ENCODE measurements at places on chromosomes 2 and 18.
A peak's percentile ranks its signal among the peaks of the same experiment; 100 is the strongest.

- no peak for DNase-seq
Measured at GRCh38 chr2:112730216-112730615, 9.4 kb downstream of the NT5DC4 start.

GRCh38 chr18:14930076-14930475 is 182.1 kb downstream of the ANKRD30B start:
- DNase-seq: no peak

DNA sequence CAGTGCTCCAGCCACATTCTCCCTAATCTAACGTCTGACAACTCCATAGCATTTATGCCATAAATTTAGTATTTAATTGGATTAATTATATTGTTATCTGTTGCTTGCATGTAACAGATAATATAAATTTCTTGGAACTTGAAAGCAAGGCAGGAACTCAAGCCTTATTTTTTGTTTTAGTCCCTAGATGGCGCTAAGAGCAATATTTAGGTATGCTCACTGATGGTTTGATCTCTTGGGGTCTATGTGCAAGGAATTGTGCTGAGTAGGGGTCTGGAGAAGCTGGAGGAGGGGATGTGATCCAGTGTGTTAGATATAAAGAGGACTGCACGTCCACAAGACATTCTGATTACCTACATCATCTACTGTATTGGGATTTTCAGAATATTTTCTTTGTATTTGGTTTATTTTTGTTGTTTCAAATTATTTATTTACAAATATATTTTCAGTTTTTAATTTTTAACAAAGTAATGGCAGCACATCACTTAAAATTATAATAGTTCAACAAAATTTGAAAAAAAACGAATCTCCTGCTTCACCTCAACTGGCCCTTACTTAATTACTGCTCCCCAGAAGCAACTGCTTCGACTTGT is 32.8 kb downstream of the KATNAL2 start:
- no peak for DNase-seq

- DNase-seq: no peak
Measured at GRCh38 chr2:232870766-232871371, 805 bp downstream of the SNORC start.

- DNase-seq: no peak
Measured at GRCh38 chr18:26813043-26813442, 52.5 kb downstream of the AQP4 start.

DNA sequence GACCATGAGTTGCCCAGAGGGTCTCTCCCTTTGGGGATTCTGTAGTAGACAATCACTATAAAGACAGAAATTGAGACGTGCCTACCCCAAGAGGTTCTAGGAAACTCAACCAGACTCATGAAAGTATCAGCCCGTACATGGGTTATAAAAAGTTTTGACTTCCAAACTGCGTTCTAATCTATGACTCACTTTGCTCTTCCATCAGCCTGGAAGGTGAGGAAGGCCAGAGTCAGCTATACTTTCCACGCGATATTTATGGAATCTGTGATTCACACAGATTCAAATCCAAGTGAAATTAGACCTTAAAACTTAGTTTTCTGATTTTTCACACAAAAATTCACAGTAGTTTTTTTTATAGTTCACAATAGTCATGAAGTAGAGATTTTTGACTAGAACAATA is 7.7 kb upstream of the LYPD1 start:
- DNase-seq: no peak

- DNase-seq: no peak
Measured at GRCh38 chr18:23627321-23627720, 35.4 kb downstream of the ANKRD29 start.

DNA sequence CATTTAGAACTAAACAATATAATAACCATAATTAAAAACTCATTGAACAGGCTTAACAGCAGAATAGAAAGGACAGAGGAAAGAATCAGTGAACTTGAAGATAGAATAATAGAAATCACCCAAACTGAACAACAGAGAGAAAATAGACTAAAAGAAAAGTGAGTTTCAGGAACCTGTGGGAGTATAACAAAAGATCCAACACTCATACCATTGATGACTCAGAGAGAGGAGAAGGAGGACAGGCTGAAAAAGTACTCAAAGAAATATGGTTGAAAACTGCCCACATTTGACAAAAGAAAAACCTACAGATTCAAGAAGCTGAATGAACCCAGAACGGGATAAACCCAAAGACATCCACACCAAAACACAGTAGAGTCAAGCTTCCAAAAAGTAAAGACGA is 54.2 kb upstream of the FMNL2 start:
- no peak for DNase-seq

DNA sequence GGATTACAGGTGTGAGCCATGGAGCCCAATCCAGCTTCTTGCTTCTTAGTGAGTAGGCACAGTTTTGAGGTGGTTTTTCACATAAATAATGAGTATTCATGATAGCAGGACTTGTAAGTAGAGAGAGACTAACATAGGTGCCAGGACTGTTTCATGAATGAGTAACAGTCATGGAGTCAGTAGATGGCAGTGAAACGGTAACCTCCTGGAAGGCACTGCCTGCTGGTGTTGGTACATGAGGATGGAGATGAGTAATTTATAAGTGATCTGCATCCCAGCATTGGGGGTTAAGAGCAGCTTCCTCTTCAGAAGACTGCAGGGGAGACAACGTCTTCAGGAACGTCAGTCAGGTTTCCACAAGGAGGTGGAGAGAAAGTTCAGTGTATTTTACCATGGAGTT is 143.8 kb downstream of the HAUS1 start:
- no peak for DNase-seq

DNA sequence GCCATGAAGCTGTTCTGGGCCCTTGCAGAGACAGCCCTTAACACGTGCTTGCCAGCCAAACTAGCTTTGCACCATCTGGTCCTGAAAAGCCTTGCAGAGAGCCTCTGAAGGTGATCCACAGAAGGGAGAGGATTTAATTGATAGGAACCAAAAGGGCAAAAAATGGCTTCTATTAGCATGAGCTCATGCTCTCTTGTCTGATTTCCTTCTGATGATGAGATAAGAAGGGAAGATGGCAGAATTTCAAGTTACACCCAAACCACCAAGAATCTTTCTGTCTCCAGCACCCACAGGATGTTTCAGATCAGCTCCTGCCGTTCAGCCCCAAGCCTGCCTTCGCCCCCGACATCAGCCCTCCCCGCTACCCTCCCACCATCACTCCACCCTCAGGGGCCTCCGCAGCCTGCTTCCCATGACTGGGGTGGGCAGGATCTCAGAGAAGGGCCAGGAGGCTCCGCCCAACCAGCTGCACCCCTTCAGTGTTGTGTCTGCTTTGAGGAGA is 23.4 kb upstream of the GLI2 start:
- DNase-seq: no peak

GRCh38 chr2:61878761-61879160 is 9.7 kb downstream of the CCT4 start:
- DNase-seq: no peak

DNA sequence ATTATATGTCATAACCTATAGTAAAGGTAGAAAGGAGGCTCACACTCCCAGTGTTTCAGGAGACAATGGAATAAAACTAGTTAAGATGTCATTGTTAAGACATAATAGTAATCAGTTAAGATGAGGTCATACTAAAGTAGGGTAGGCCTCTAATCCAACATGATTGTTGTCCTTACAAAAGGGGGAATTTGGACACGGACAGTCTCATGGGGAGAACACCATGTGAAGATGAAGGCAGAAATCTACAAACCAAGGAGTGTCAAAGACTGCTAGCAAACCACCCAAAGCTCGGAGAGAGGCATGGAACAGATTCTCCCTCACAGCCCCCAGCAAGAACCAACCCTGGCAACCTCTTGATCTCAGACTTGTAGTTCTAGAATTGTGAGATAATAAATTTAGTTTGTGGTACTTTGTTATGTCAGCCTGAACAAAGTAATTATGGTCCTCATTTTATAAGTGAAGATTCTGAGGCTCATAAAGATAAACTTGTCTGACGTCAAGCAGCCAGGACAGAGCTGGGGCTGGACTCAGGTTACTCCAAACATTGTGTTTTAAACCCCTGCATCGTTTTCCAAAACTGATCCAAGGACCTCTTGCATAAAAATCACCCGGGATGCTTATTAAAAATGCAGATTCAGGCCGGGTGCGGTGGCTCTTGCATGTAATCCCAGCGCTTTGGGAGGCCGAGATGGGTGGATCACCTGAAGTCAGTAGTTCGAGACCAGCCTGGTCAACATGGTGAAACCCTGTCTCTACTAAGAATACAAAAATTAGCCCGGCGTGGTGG is 47.8 kb downstream of the CCDC195 start:
- DNase-seq: no peak

DNA sequence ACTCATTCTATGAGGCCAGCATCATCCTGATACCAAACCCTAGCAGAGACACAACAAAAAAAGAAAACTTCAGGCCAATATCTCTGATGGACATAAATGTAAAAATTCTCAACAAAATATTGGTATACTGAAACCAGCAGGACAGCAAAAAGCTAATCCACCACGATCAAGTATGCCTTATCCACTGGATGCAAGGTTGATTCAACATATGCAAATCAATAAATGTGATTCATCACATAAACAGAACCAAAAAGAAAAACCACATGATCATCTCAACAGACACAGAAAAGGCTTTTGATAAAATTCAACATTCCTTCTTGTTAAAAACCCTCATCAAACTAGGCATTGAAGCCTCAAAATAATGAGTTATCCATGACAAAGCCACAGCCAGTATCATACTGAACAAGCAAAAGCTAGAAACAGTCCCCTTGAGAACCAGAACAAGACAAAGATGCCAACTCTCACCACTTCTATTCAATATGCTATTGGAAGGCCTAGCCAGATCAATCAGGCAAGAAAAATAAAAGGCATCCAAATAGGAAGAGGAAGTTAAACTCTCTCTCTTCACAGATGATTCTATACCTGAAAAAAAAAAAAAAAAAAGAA is 45.3 kb downstream of the RTTN start:
- DNase-seq: no peak

- no peak for DNase-seq
Measured at GRCh38 chr2:231129216-231129615, 4.4 kb upstream of the HTR2B start.

GRCh38 chr18:51077217-51077616 is 47.2 kb downstream of the SMAD4 start:
- no peak for DNase-seq

- DNase-seq: no peak
Measured at GRCh38 chr18:135045-135444, 23.3 kb upstream of the USP14 start.

- DNase-seq: no peak
Measured at GRCh38 chr2:54042897-54043620, 72.3 kb upstream of the PSME4 start.

- DNase-seq: no peak
Measured at GRCh38 chr2:235240574-235240973, 253.3 kb upstream of the AGAP1 start.

GRCh38 chr2:171726847-171727450 is 39.7 kb downstream of the DYNC1I2 start:
- no peak for DNase-seq

- DNase-seq: no peak
Measured at GRCh38 chr2:215698566-215698965, 262.7 kb upstream of the FN1 start.

DNA sequence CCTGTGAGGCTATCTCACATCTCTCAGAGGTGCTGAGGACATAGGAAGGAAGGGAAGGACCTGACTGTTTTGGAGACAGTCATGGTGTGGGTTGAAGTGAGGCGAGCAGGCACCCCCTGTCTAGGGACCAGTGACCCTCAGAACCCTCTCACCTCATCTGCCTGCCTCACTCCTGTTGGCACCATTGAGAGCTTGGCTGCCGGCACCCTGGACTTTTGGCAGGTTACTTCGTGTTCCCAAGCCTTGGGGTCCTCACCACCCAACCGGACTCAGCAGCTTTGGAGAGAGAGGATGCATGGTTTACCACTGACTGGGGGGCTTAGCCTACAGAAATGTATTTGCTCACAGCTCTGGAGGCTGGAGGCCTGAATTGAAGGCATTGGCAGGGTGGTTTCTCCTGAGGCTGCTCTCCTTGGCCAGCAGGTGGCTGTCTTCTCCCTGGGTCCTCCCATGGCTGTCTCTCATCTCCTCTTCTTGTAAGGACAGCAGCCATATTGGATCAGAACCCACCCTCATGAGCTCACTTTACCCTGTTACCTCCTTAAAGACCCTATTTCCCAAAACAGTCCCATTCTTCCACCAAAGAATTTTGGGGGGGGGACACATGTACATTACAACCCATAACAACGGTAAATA is 142.0 kb downstream of the TSN start:
- no peak for DNase-seq

- no peak for DNase-seq
Measured at GRCh38 chr2:233926806-233927205, 9.6 kb downstream of the TRPM8 start.

- peak; percentile 66 for DNase-seq
Measured at GRCh38 chr2:74530239-74531187, 780 bp downstream of the HTRA2 start.

- no peak for DNase-seq
Measured at GRCh38 chr18:22816266-22817176, 116.6 kb upstream of the RBBP8 start.

DNA sequence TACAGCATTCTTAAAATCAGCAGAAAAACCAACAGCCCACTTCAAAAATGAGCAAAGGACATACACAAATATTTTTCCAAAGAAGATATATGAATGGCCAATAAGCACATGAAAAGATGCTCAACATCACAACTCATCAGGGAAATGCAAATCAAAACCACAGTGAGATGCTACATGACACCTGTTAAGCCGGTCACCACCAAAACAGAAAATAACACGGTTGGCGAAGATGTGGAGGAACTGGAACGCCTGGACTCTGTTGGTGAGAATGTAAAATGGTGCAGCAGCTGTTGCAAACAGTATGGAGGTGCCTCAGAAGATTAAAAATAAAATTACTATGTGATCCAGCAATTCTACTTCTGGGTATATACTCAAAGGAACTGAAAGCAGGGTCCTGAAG is 184.8 kb downstream of the INHBB start:
- no peak for DNase-seq

GRCh38 chr2:152376385-152376784 is 41.4 kb downstream of the FMNL2 start:
- no peak for DNase-seq

- no peak for DNase-seq
Measured at GRCh38 chr2:114089636-114090319, 199.9 kb downstream of the ACTR3 start.

Data from CD4-positive, alpha-beta T cell treated with Interleukin-1 beta for 1 hour (primary cell).